Left colon (tissue), 2 donors: ENCODE measurements at places on chromosomes 2 and 18. TPM values are rescaled to one million over a fixed set of nuclear protein-coding genes. Genes with fewer than 3 reads are reported as not detected.

The CYP26B1 gene
- total RNA-seq: 1.6 TPM

The RFTN2 gene
- 1.9 TPM for total RNA-seq

The CIB4 gene
- not detected for total RNA-seq

The DAPL1 gene
- not detected for total RNA-seq

The VIL1 gene
- total RNA-seq: 488 TPM

The POTEE gene
- 0.22 TPM for total RNA-seq

The MRPL19 gene
- total RNA-seq: 38.8 TPM

The ADAM23 gene
- 0.79 TPM for total RNA-seq
